GM23338 (cell line): ENCODE measurements at places on chromosomes 16 and 17. TPM values are rescaled to one million over a fixed set of nuclear protein-coding genes. Genes with fewer than 3 reads are reported as not detected.

Gene ENPP7
- polyA plus RNA-seq: not detected in 2 replicates

Gene ARHGAP23
- 21.4 and 24.1 TPM in 2 replicates for polyA plus RNA-seq

Gene KRT28
- not detected in 2 replicates for polyA plus RNA-seq

Gene SLC47A1
- polyA plus RNA-seq: 0.53 and 0.64 TPM in 2 replicates

Gene STXBP4
- polyA plus RNA-seq: 25.0 and 26.4 TPM in 2 replicates
